ENCODE measurements at places on chromosomes 12 and 14.
A peak's percentile ranks its signal among the peaks of the same experiment; 100 is the strongest.

- no peak for DNase-seq
Measured at GRCh38 chr14:68772761-68773381, 20.0 kb downstream of the ZFP36L1 start.

GRCh38 chr12:127381681-127382080 lies 885.3 kb upstream of the TMEM132C start:
- no peak for DNase-seq

DNA sequence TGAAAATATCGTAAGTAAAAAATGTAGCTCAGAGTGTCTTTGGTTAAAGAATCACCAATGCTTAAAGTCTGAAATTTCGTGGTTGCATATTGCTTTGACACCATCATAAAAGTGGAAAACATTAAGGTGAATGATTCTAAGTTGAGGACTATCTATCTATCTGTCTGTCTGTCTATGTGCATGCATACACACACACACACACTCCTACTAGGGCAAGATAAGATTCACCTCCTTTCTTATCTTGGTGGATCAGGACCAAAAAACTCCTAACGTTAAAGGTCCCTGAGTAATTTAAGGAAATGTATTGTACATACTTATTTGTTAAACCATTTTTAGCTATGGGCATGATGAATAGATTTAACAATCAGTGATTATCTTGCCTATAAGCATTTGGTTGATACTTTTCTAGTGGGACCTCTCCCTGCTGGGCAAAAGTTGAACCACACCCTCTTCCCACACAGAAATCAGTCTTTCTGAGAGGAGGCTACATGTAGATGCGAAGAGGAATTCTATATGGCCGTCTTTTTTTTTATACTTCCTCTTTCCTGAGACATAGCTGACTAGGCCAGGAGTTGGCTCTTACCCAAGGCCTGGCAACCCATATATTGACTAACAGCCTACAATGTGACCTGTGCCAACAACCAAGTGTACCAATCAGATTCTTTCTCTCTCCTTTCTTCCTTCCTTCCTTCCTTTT lies 19.3 kb upstream of the LLPH start:
- no peak for DNase-seq

DNA sequence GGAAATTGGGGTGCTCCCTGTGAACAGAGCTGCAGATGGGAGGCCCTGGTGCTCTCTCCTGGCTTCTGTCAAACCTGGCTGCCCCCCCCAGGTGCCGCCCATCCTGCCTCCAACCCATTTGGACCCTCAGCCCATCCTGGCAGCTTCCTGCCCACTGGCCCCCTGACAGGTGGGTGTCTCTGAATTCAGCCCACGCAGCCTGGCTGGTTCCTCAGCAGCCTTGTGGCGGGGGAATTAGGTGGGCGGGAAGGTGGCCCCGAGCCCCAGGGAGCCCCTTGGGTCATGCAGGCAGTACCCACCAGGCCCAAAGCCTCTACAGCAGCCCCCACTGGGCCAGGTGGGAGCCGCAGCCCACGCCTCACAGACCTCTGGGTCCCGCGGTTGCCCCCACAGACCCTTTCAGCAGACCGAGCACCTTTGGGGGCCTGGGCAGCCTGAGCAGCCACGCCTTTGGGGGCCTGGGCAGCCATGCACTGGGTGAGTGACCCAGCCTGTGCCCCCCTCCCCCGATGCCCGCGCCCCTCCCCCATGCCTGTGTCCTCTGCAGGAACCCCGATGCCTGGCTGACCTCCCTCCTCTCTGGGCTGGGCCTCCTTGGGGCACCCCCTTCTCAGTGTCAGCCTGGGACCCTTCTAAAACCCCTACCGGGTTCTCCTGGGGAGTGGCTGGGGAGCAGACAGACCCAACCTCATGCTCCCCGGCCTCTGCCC lies 28.9 kb downstream of the LRCOL1 start:
- DNase-seq = no peak

GRCh38 chr12:58458102-58458501 lies 462.2 kb downstream of the LRIG3 start:
- no peak for DNase-seq

GRCh38 chr12:98635657-98636323 lies 8.8 kb downstream of the IKBIP start:
- no peak for DNase-seq

GRCh38 chr12:31751085-31751484 lies 22.3 kb upstream of the AMN1 start:
- no peak for DNase-seq

DNA sequence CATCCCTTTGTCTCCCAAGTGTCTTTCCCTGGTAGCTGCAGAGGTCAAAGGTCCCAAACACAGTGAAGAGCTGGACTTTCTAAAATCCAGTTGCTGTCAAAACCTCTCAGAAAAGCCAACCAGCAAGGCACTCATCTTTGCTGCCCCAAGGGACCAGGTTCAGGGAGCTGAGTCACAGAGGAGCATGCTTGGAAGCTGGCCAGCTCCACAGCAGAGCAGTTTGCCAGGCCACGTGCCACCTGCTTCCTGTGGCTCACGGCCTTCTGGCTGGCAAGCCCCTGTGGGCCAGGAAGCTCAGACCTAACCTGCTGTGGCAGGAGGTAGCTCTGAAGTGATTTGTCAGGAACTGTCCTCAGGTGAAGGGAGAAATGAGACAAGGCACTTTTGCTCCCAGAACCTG lies 3.6 kb downstream of the ISCU start:
- peak; percentile 23 for DNase-seq

DNA sequence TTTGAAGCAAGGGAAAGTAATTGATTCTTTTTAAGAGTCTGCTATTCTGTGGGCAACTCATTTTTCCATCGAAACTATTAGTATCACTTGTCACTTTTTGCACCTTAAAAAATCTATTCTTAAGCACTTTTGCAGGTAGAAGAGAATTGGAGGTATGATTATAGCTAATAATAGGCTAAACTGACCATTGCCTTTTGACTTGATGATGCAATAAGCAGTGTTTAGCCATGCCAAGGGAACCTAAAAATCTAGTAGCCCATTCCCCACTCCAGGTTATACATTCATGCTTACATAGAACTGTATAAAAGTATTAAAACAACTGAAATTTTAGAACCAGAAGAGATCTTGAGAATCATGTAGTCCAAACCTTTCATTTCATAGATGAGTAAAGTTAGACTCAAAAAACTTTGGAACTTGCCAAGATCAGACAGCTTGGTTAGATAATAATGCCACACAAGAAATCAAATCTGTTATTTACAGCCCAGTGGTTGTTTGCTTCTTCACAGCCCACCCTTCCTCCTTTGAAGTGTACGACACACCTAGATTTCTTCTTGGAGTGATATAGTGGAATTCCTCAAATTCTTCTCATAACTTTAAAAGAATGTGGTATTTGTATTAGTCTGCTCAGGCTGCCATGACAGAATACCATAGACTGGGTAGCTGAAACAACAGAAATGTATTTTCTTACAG lies 21.7 kb upstream of the GARIN2 start:
- DNase-seq = no peak

DNA sequence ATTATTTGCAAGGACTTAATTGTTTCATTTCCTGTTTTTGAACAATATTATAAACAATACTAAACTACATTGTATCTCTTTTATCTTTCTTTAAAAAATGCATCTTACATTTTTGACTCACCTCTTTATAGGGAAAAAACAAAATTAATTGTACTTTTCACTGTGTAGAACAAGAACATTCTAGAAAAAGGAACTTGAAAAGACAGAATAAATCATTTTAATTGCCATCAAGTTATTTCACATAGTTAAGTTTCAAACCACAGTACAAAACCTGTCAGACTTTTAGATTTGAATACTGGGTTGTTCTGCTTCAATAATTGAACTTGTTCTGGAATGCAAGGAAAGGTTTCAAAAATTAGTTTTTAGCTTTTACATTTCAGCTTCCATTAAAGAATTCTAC lies 50.0 kb downstream of the SLC38A6 start:
- DNase-seq = no peak

GRCh38 chr12:116406529-116406928 lies 129.0 kb upstream of the MED13L start:
- DNase-seq = no peak

GRCh38 chr12:124024263-124024678 lies 51.3 kb downstream of the ZNF664 start:
- no peak for DNase-seq

DNA sequence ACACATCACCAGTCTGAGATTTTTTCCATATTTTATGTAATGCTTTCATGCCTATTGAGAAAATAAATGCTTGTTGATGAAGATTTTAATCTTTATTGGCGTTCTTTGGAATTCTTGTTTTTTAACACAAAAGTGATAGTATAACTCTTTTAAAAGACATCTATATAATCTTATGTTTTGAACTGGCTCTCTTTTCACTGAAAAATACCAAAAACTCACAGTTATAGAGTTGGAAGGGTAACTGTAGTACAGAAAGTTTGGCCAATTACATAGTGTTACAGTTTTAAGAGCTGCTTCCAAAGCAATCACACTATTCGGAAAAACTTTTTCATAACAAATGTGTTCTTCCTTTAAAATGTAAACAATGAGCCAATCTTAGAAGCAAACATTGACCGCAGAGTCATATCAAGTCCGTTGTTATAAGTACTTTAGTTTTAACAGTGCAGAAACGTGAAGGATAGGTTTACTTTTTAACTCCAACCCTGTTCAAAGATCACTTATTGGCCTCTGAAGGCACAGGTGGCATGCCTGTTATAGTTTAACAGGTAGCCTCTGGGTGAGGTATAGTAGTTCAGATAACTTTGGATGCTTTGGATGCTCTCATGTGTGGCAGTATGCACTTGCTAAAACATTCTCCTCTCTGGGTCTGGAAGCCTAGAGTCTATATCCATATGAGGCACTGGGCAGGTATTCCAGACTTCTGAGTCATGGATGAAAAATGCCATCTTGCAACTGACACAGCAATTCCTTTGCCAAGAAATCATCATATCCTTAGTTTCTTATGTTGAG lies 12.1 kb upstream of the NTN4 start:
- DNase-seq = no peak

- DNase-seq = no peak
Measured at GRCh38 chr14:100898935-100899883, 4.3 kb downstream of the RTL1 start.
